Astrocyte (in vitro differentiated cells and primary cell): ENCODE measurements at places on chromosomes 2 and 18. TPM values are rescaled to one million over a fixed set of nuclear protein-coding genes. Genes with fewer than 3 reads are reported as not detected.

Gene SIX2
- total RNA-seq = 7.4 and 10.1 TPM in 2 replicates

Gene ANKRD30B
- total RNA-seq = not detected in 2 replicates

GRCh38 chr2:179814050-179814449 lies 47.4 kb downstream of the ZNF385B start:
- DNase-seq = no peak

Gene ARHGEF4
- 3.3 and 4.8 TPM in 2 replicates for total RNA-seq
